ENCODE measurements at places on chromosomes 7 and 10.
A peak's percentile ranks its signal among the peaks of the same experiment; 100 is the strongest.

GRCh38 chr7:114590298-114590697 is 175.7 kb downstream of the FOXP2 start:
- DNase-seq: no peak

GRCh38 chr7:134089446-134089845 is 37.7 kb upstream of the LRGUK start:
- DNase-seq: no peak

DNA sequence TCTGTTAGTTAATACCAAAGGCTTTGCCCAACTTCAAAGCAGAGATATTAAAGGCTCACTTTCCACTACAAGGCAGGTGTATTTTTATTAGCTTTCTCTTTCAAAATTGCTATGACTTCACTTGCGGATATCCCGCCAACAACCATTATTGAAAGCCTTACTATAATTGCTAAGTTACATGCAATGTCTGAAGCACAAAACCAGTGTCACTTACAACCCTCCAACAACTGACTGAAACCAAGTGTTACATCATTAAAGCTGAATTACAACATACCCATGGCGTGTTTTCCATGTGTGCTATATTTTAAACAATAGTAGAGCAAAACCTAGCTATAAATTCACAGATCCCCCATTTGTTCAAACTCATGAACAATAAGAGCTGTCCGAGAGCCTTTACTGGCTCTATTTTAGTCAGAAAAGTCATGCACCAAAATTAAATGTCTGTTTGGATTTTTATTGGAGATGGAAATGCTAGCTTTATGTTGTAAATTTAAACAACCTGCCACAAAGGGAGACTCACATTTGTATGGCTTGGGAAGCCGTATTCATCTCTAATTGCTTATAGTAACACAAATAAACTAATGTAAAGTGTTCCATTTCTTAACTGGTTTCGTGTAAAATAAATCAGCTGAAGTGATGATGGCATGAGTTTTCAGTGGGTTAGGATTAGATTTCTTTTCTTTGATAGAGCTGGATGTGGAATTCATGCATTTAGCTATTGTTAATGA is 227.1 kb downstream of the AGMO start:
- DNase-seq: no peak

- no peak for DNase-seq
Measured at GRCh38 chr10:128386816-128387604, 260.8 kb upstream of the MKI67 start.

DNA sequence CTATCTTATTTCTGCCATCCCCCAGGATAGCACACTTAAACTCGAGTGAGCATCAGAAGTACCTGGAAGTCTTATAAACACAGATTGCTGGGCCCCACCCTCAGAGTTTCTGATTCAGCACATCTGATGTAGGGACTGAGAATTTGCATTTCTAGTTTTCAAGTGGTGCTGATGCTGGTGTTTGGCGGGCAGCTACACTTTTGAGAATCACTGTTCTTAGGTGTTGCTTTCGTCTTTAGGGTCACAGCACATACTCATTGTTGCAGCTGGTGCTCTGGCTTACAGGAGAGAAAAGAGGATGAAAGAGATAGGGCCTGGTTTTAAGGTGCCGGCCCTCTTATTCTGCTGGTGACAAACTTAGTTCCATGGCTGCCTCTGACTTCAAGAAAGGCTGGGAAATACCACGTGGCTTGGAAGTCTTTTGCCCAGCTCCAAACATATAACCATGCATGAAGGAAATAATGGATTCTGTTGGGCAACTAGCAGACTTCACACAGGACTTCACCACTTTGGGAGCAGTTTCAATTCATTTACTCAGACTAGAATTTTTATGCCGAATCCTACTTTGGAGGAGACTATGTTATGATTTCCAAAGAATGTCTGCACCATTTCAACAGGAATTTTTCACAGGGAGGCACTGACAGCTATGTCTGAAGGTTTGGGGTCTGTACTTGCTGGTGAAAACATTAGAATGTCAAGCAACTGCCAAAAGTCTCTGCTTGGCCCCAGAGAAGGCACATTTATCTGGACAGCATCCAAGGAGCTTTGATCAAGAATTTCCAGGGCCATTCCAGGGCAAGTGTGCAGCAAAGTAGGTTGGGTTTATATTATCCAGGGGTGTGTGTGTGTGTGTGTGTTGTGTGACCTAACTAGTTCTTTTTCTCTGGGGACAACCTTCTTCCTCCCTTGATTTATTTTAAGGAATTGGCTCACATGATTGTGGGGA is 6.9 kb upstream of the MINDY4 start:
- DNase-seq: no peak

DNA sequence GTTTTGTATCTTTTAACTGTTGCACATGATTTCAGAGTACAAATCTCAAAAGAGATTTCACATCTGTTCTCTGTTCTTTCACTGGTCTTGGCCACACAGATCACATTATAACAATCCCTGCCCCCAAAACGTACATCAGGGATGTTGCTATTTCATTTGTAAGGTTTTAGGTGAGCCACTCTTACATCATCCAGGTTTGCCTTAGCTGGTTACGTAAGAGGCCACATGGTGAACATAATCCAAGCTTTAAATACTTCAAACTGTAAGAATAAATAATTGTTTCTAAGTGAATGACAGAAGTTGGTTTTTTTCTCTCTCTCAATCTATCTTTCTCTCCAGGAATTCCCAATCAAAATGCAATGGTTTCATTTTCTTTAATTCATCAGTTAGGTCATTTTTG is 245.9 kb upstream of the HGF start:
- no peak for DNase-seq

GRCh38 chr7:131161103-131161502 is 166.6 kb upstream of the MKLN1 start:
- no peak for DNase-seq

DNA sequence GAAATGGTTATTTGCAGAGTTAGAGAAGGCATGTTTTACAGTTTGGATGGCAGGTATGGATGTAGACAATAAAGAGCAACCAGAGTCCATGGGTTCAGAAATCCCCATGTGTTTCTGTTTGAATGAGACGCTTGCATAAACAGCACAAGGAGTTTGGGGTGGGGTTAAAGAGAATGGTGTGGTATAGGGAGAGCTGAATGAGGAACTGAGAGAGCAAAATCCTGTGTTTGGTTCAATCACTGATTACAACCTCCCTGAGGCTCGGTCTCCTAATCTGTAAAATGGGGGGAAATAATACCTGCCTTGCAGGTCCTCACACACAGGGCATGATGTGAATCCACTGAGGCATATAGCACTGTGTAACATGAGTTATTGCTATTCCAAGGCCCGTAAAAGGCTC is 23.7 kb downstream of the CAV1 start:
- DNase-seq: no peak

DNA sequence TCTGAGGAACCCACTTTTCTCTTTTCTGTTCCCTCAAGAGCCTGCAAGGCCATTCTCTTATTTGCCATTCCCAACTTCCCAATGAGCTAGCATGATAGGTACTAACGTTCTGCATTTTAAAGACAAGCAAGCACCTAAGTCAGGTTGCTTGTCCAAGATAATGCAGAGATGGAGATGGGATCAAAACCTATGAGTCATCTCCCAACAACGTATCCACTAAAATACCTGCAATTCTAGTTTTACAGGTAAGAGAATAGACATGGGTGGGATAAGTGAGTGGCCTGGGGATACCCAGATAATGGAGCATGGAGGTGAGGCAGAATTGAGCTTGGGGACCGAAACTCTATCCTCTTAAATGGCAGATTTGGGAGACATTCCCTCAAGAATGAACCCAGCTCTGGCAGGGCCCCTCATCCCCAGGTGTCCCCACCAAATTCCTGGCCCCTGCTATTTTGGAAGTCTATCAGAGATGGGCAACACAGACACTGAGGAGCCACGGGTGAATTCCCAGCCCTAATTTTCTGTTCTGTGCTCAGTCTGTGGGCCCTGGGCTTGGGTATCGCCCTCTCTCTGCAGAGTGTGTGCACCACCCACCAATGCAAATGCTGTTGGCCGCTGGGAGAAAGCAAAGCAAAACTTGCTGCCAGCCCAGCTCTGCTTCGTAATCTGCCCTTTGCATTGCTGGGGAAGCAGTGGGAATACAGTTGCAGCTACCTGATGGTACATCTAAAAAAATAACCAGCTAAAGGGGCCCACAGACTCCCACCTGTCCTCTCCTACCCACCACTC is 98.3 kb downstream of the KCNMA1 start:
- DNase-seq: no peak

- DNase-seq: no peak
Measured at GRCh38 chr10:116160271-116160670, 112.7 kb downstream of the GFRA1 start.

- no peak for DNase-seq
Measured at GRCh38 chr7:90119178-90119971, 34.9 kb upstream of the STEAP1 start.

DNA sequence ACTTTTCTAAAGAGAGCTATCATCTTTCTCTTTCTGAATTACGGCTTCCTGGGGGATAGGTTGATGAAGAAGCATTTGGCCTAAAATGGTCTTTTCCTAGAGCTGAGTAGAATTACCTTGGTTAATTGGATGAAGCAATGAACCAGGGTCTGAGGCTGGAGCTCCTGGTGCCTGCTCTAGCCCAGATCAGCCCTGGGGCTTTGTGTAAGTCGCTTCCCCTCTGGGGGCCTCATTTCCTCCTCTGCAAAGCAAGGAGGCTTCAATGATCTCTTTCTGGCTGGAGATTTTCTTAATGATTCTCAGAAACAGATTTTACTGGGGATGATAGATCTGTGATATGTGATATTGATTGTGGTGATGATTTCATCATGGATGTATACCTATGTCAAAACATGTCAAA is 3.5 kb upstream of the CPA2 start:
- no peak for DNase-seq

GRCh38 chr7:24861336-24861735 is 104.1 kb upstream of the GSDME start:
- no peak for DNase-seq

DNA sequence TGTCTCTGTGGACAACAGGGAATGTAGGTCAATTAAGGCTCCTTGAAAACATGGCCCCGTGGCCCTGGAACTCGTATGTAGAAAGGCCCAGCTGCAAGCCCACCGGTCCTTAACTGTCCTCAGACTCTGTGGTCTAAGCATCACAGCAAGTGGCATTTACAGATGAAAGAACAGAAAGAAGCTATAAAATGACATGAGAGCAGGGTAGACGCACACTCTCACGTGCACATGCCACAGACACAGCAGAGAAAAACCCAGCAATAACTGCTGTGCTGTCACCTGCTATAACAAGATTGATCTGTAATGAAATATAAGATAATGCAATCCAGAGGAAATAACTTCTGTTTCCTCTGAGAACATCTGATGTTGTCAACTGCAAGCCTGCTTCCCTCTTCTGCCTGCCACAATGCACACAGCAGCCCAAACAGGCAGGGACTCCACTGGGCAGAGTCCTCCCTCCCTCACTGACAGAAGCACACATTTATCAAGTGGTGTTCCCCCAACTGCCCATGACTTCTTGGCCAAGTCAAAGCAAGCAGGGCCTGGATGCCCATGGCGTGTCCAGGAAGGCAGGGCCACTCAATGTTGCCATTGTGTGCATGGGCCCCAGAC is 63.9 kb downstream of the GFRA1 start:
- no peak for DNase-seq

DNA sequence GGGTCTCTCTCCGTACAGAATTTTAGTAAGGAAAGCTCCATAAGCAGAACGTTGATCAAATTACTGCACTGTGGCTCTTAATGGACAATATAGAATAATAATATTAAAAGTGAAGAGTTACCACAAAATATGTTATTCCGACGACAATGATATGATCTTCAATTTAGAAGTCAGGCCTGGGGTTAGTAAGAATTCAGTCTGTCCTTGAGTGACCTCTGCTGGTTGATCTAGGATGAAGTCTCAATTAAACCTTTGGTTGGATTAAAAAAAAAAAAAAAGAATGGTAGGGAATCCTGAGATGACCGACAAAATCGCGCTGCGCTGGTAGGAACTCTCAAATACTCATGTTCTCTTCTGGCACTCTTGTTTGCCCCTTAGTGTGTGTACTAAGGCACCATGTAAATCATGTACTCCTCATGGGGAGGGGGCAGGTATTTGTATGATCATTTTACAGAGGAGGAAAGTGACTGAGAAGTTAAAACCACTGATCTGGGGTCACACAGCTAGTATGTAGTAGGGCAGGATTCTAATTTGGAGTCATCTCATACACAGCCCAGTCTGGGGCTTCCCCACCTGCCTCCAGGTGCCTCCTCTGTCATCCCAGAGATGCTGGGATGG is 161.3 kb upstream of the NPVF start:
- DNase-seq: peak; percentile 21

- no peak for DNase-seq
Measured at GRCh38 chr7:66377045-66377444, 171.9 kb downstream of the TPST1 start.

GRCh38 chr10:71473671-71474599 is 77.2 kb downstream of the CDH23 start:
- DNase-seq: no peak

GRCh38 chr7:25615003-25615402 is 386.7 kb upstream of the NPVF start:
- no peak for DNase-seq

- DNase-seq: no peak
Measured at GRCh38 chr10:16001581-16001980, 141.3 kb upstream of the MINDY3 start.

GRCh38 chr10:116740971-116741370 is 1.4 kb downstream of the HSPA12A start:
- no peak for DNase-seq

DNA sequence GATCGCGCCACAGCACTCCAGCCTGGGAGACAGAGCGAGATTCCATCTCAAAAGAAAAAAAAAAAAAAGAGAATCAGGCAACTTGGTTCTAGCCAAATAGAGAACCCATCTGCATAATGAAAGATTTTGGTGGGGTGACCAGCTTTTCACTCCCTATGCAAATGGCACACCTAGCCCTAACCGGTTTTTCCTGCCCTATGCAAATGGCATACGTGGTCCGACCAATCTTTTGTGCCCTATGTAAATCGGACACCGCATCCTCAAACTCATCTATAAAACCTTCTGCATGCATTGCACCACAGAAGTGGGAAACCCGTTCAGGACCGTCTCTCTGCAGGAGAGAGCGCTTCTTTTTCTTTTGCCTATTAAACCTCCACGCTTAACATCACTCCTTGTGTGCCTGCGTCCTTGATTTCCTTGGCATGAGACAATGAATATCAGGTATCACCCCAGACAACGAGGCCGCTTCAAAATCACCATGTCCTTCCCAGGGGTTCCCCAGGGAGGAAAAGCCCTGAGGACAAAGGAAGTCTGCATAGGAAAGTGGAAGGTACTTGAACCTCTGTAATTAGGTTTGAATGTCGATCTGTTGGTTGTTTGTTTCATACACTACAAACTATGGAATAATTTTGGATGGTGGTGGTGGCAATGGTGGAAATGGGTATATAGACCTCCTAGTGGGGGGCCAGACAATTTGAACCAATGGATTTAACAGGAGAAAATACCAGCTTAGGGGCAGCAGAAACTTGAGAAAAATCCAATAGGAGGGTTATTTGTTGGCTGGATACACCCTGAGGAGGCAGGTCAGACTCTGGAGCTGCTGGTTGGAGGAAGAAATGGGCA is 396.2 kb downstream of the TYW1 start:
- no peak for DNase-seq

DNA sequence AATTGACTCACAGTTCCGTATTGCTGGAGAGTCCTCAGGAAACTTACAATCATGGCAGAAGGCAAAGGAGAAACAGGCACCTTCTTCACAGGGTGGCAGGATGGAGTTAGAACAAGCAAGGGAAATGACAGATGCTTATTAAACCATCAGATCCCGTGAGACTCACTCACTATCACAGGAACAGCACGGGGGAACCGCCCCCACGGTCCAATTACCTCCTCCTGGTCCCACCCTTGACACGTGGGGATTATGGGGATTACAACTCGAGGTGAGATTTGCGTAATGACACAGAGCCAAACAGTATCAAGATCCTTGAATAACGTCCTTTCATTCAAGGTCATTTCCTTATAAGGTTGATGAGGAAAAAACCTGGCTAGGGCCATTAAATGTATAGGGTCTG is 176.6 kb downstream of the TPK1 start:
- no peak for DNase-seq
